ENCODE measurements at places on chromosomes 5 and 9.

DNA sequence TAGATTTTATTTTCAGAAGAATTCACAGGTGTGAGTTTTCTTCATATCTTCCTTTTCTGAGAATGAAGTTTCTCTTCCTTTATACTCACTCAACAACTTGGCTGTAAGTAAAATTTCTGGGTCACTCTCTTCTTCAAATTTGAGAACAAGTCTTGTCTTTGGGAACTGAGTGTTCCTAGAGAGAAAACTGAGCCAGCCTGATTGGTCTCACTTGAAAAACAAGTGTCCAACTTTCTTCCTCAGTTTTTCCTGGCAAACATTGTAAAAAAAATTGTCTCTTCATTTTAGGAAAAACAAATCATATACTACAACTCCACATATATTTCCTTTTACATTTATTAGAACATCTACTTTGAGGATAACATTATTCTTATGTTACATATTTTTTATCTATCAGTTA is 156.1 kb upstream of the GHR start:
- ATAC-seq, result no peak

- no peak for ATAC-seq
Observed at GRCh38 chr9:111902391-111903139, 6.0 kb downstream of the UGCG start.

DNA sequence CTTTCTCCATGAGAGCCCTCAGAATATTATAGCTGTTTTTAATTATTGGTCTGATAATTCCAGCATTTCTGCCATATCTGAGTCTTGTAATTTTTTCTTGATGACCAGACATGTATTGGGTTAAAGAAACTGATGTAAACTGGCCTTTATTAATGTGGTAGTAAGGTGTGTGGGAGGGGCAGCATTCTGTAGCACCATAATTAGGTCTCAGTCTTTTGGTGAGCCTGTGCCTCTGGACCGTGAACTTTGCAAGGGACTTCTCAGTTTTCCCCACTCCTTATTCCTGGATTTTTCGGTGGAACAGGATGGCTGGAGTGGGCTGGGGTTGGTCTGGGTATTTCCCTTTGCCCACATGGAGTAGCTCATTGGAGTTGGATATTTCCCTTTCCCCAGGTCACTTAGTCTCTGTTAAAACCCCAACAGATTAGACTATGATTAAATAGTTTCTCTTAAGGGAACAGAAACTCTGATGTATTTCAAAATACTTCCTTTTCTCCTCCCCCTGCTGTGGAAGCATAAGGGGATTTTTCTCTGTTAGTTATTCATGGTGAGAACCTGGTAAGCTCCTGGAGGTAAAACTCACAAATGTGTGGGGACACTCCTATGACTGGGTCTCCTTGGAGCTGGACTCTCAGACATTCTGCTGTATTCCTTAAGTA is 52.4 kb downstream of the FSD1L start:
- no peak for ATAC-seq

- peak; percentile 79 for ATAC-seq
Observed at GRCh38 chr9:88949425-88949824, 41.8 kb upstream of the S1PR3 start.

DNA sequence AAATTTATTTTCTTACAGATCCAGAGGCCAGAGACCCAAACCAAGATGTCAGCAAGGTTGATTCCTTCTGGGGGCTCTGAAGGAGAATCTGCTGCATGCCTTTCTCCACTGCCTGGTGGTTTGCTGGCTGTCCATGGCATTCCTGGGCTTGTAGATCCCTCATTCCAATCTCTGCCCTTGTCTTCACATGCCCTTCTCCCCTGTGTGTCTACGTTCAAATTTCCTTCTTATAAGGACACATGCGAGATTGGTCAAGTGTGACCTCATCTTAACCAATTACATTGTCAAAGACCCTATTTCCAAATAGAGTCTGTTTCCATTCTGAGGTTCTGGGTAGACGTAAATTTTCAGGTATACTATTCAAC is 84.5 kb upstream of the RAI14 start:
- no peak for ATAC-seq

- no peak for ATAC-seq
Observed at GRCh38 chr5:169881702-169882303, 98.5 kb downstream of the INSYN2B start.

DNA sequence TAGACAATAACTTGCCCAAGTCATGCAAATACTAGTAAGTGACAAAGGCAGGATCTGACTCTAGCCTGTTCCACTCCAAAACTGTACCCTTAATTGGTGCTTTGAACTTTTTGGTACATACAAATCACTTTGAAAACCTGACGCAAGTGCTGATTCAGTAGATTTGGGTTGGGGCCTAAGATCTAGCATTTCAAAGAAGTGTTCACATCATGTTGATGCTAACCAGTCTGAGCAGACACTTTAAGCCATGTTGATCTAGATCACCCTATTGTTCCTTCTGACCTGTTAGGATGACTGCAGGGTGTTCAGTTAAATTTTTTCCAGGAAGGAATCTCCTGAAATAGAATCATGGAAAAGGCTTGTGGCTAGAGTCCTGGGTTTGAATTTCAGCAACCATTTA is 57.7 kb upstream of the CPEB4 start:
- no peak for ATAC-seq

- no peak for ATAC-seq
Observed at GRCh38 chr5:169152453-169152852, 148.5 kb downstream of the SLIT3 start.

DNA sequence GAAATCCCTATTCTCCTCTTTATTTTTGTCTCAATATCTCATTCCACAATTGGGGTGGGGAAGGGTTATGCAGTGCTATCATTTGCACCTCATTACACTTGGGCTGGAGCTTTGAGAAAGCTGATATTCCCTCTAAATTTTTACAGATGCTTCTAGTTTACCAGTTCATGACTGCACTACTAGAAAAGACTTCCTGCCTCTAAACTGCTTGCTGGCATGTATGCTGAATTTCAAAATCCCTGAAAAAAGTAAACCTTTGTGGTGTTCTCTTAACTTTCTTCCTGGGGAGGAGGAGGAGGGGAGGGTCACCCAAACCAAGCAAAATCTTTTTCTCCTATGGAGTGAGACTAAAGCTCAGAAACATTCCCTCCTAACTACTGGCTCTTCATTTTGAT is 45.1 kb downstream of the BNC2 start:
- no peak for ATAC-seq

DNA sequence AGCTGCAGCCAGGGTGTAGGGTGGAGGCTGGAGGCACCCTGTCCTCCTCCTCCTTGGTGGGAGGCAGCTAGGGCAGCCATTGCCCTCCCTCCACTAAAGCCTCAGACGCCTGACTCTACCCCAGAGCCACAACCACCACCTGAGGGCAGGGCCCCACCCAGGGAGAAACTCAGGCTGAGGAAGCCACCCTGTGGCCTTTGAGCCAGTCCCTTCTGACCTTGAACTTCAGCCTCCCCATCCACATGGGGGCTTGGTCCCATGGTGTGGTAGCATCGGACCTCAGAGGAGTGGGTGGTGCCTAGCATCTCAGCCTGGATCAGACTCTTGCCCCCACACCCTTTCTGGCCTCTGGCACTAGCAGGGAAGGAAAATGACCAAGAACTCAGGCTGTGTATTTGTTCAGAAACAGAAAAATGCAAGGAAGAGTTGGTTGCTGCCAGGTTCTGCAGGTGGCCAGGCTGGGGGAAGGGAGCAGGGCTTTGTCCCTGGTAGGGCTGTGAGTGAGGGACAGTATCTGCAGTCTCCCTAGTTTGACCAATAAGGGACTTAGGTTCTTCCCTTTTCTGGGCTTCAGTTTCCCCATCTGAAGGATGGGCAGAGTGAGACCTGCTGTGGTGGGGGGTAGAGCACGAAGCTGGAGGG is 3.2 kb downstream of the DAB2IP start:
- ATAC-seq, result no peak

- no peak for ATAC-seq
Observed at GRCh38 chr5:122436615-122437014, 124.6 kb downstream of the SNCAIP start.
